ENCODE measurements at places on chromosomes 12 and 14.

GRCh38 chr12:20370014-20370386, 1.7 kb downstream of the PDE3A start:
- ATAC-seq: peak; percentile 8

DNA sequence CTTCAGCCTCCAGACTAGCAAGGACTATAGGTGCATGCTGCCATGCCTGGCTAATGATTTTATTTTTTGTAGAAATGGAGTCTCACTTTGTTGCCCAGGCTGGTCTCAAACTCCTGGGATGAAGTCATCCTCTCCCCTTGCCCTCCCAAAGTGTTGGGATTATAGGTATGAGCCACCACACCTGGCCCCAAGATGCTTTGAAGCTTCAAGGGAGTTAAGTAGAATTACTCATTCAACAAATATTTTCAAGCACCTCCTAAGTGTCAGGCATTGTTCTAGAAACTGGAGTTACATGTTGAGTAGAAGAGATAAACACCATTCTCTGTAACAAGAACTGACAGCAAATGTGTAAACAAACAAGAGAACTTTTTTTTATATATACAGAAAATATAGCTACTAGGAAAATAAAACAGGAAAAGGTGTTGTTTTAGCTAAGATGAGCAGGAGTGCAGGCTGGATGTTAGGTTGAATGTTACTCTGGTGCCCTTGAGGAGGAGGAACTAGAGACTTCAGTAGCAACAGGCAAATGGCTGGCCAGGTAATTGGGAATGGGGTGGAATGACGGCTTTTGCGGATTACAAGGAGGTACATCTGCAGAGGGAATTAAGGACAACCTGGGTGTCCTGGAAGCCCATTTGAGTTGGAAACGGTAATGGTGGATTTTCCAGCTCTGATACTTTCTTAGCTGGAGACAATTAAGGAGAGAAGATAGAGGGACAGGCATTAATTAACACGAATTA, 32.0 kb upstream of the CFAP54 start:
- no peak for ATAC-seq

- no peak for ATAC-seq
Observed at GRCh38 chr12:71772735-71773134, 18.1 kb downstream of the RAB21 start.

GRCh38 chr14:93628048-93628447, 160.2 kb downstream of the PRIMA1 start:
- no peak for ATAC-seq

DNA sequence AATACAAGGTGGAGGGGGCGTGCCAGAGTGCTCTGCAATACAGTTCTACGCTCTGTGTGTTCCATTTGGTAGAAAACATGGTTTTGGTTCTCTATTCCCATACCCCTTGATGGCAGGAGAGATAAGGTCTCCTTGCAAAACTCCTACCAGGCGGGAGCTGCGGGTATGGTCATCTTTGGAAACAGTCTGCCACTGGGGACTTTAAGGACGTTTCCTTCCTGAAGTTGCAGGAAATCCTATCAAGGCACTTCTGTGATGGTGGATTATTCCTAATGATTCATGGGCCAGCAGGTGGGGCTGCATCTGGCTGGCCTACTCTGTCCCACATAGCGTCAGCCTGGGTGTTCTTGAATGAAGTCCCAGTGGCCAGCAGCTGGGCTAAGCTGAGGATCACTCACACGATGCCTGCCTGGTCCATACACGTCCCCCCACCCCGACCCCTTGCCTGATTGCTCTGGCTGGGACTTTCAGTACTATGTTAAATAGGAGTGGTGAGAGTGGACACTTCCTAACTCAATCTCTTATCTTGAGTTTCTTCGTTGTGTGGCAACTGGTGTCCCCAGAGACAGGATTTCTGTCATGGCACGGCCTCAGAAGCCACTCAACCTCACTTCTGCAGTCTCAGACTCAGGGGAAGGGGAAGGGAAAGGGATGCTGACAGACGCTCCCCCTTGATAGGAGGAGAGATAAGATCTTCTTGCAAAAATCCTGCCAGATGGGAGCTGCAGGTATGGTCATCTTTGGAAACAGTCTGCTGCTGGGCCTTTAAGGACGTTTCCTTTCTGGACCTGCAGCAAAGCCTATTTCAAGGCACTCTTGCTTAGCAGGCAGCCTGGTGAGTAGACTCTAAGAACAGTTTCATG, 61.0 kb upstream of the FKBP4 start:
- no peak for ATAC-seq

All from motor neuron (in vitro differentiated cells).